Smooth muscle cell of the pulmonary artery (primary cell): ENCODE measurements at places on chromosomes 6 and 20. TPM values are rescaled to one million over a fixed set of nuclear protein-coding genes. Genes with fewer than 3 reads are reported as not detected.

Gene SRSF12
- 0.03 and 0.33 TPM in 2 replicates for total RNA-seq

Gene LPA
- not detected in 2 replicates for total RNA-seq

Gene OPRM1
- not detected in 2 replicates for total RNA-seq

Gene GGTLC1
- total RNA-seq: not detected in 2 replicates

Gene ADGRB3
- 0.83 and 1.4 TPM in 2 replicates for total RNA-seq

Gene BTNL2
- not detected in 2 replicates for total RNA-seq

Gene TCF15
- total RNA-seq: not detected in 2 replicates

Gene PRL
- total RNA-seq: not detected in 2 replicates

Gene AVP
- total RNA-seq: not detected in 2 replicates

Gene COL21A1
- total RNA-seq: 1.6 and 23.1 TPM in 2 replicates

Gene BPIFB1
- 0.07 TPM in 1 of 2 replicates, not detected in the other for total RNA-seq

Gene ENPP1
- total RNA-seq: 4.8 and 37.4 TPM in 2 replicates

Gene MLIP
- 0.26 and 0.40 TPM in 2 replicates for total RNA-seq

Gene COL9A3
- total RNA-seq: 0.39 and 0.50 TPM in 2 replicates

Gene LY6G6F
- total RNA-seq: not detected in 2 replicates

Gene KIFC1
- 2.1 and 5.0 TPM in 2 replicates for total RNA-seq

Gene GRM1
- total RNA-seq: 0.07 TPM in 2 replicates

Gene ADAM33
- total RNA-seq: 11.3 and 15.3 TPM in 2 replicates

Gene KIF6
- total RNA-seq: 0.26 and 0.33 TPM in 2 replicates

Gene TOX2
- 1.4 and 2.2 TPM in 2 replicates for total RNA-seq

Gene SLC17A9
- 21.0 and 25.4 TPM in 2 replicates for total RNA-seq

Gene YIPF3
- 105 and 112 TPM in 2 replicates for total RNA-seq

Gene PHACTR3
- not detected in 2 replicates for total RNA-seq

Gene SPATS1
- not detected in 2 replicates for total RNA-seq

Gene MAS1
- total RNA-seq: under 0.01 and 0.20 TPM in 2 replicates

Gene CYP21A2
- 0.20 and 0.26 TPM in 2 replicates for total RNA-seq

Gene SSTR4
- total RNA-seq: 0.07 TPM in 1 of 2 replicates, not detected in the other

Gene OR2B6
- 0.07 TPM in 1 of 2 replicates, not detected in the other for total RNA-seq

Gene SLC35B2
- total RNA-seq: 108 and 149 TPM in 2 replicates

Gene CD93
- total RNA-seq: 0.63 and 1.6 TPM in 2 replicates

Gene TFAP2D
- 0.46 TPM in 1 of 2 replicates, not detected in the other for total RNA-seq

Gene HTR1B
- total RNA-seq: 0.17 and 0.72 TPM in 2 replicates

Gene LAMP5
- 0.69 and 3.6 TPM in 2 replicates for total RNA-seq

Gene FAM83C
- not detected in 2 replicates for total RNA-seq

Gene TAGAP
- not detected in 2 replicates for total RNA-seq

Gene TMEM244
- total RNA-seq: not detected in 2 replicates

Gene HUS1B
- total RNA-seq: 1.2 and 1.3 TPM in 2 replicates

Gene C20orf96
- total RNA-seq: 2.9 and 5.0 TPM in 2 replicates

Gene HSD17B8
- 4.2 and 5.4 TPM in 2 replicates for total RNA-seq
